ENCODE measurements at places on chromosomes 16 and 17.
A peak's percentile ranks its signal among the peaks of the same experiment; 100 is the strongest.

DNA sequence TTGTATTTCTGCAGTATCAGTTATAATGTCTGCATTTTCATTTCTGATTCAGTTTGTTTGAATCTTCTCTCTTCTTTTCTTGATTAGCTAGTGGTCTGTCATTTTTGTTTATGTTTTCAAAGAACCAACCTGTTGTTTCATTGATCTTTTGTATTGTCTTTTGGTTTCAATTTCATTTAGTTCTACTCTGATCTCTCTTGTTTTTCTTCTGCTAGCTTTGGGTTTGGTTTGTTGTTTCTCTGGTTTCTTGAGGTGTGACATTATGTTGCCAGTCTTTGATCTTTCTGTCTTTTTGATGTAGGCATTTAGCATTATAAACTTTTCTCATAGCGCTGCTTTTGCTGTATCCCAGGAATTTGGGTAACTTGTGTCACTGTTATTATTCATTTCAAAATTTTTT lies 107.2 kb downstream of the PHKB start:
- no peak for DNase-seq

DNA sequence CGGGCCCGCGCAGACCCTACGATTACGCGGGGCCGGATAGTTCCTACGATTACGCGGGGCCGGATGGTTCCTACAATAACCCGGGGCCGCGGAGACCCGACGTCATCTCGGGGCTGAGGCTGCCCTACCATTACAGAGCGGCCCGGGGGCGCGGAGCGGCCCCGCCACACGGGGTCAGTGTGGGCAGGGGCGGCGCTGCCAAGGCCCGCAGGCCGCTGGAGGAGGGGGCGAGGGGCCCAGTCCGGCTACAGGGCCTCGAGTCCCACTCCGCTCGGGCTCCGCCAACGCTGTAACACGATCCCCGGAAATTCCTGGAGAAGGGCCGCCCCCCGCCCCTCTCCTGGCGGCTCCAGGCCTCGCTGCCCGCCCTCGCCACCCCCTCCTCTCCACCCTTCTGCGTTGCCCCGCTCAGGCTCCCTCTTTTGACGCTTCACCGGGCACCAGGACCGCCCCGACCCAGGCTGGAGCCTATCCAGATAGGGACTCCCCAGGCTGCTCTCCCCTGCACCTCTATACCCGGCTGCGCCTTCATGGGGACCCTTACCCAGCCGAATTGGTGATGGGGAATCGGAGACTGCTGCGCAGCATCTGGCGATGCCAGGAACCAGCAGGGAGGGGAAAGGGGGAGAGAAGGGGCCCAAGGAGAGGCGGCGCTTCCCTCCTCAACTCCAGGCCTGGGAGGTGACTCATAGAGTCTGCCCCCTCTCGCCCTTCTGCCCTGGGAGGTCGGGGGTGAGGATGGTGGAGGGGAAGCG lies at the start of gene RAB34:
RAB34 (minus strand) TSS at position 291 of the 755 bp plus-strand sequence. CDS start 602 bp downstream, outside the sequence.
- DNase-seq = no peak

DNA sequence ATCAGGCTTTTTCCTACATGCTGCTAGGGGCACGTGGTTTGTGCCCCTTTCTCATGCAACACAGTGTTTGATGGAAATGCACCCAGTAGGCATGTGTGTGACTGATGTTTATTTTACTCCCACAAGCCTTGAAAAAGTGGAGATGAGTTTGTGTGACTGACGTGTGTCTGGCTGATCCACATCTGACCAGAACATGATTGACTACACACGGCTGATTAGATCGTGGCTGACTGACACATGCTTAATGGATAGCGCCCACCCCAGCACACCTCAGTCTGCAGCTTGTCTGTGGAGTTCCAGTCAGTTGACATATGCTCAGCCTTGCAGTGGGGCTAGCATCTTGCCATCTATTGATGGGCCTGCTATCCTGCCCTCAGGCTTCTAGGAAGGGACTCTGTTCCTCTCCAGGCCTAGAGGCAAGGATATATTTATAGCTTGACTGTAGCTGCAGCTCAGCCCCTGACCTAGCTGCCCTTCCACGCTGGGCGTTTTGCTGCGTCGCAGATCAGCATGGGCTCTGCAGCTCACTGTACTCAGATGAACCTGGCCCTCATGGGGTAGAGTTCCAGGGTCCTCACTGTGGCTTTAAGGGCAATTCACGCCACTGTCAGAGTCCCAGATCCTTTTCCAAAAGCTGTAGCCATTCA lies 112.3 kb downstream of the HS3ST2 start:
- no peak for DNase-seq

- DNase-seq = no peak
These were observed 45.2 kb upstream of the NUDT7 start for GRCh38 chr16:77677129-77677528.

DNA sequence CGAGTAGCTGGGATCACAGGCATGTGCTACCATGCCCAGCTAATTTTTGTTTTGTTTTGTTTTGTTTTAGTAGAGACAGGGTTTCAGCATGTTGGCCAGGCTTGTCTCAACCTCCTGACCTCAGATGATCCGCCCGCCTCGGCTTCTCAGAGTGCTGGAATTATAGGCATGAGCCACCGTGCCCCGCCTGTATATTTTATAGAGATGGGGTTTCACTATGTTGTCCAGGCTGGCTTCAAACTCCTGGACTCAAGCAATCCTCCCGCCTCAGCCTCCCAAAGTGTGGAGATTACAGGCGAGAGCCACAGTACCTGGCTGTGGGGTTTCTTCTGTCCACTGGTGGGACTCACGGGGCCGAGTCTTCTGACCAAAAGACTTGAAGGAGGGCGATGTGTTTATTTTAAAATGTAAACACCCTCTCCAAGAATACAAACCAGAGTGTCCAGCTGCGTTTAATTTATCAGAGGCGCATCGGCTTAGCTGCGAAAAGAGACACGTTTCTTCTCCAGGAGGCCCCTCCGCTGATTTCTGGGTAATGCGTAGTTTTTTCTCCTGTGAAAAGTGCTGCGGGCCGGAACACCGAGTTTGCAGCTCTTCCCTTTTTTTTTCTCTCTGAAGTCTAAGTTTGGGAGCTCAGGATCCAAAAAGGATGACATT lies 86.9 kb upstream of the CIBAR2 start:
- DNase-seq = no peak

DNA sequence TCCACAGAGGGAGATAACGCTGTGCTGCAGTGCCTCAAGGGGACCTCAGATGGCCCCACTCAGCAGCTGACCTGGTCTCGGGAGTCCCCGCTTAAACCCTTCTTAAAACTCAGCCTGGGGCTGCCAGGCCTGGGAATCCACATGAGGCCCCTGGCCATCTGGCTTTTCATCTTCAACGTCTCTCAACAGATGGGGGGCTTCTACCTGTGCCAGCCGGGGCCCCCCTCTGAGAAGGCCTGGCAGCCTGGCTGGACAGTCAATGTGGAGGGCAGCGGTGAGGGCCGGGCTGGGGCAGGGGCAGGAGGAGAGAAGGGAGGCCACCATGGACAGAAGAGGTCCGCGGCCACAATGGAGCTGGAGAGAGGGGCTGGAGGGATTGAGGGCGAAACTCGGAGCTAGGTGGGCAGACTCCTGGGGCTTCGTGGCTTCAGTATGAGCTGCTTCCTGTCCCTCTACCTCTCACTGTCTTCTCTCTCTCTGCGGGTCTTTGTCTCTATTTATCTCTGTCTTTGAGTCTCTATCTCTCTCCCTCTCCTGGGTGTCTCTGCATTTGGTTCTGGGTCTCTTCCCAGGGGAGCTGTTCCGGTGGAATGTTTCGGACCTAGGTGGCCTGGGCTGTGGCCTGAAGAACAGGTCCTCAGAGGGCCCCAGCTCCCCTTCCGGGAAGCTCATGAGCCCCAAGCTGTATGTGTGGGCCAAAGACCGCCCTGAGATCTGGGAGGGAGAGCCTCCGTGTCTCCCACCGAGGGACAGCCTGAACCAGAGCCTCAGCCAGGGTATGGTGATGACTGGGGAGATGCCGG lies 769 bp downstream of the CD19 start:
- no peak for DNase-seq

DNA sequence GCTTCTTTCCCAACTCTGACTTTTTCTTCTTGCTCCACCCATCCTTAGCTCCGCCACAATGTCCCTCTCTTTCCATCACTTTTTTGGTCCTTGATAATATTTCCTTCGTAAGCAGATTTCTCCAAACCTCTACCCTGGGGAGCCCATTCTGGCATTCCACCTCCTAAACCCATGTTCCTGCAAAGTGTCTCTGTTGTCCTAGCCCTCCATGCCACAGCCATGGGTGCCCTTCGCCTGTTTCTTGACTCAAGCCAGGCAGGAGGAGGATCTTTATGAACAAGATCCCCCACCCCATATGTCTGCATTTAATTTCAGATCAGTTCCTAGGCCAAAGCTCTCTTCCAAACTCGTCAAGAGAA lies 42.4 kb downstream of the GAS7 start:
- DNase-seq = no peak

DNA sequence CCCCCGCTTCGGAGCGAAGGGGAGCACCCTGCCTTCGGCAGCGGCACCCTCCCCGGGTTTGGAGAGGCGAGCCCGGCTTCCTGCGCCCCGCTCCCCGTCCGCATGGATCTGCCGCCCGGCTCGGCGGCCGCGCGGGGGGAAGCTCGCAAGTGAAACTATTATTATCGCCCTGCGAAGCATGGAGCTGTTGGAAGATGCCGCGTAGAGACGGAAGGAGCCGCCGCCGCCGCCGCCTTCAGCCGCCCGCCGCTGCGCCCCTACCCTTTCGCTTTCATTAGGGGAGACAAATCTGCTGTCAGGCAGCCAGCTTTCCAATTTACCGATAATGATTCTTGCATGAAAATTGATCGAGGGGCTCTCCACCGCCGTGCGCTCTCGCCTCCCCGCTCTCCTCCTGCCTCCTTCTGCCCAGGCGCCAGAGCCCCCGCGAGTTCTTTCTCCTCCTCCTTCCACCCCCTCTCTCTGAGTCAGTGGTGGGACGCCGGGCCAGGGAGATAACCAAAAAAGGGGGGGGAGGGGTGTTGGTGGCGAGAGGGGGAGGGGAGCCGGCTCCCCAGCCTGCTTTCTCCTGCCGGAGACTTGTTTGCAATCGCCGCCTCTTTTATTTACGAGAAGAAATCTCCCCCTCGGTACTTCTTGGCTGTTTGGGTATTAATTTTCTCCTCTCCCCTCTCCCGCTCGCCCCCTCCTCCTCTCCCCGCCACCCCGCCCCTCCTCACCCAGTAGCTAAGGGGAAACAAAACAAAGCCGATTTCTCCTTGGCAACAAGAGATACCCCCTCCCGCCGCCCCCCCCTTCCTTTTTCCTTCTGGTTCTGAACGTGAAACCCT lies 58.0 kb upstream of the GSE1 start:
- DNase-seq = peak; percentile 17

DNA sequence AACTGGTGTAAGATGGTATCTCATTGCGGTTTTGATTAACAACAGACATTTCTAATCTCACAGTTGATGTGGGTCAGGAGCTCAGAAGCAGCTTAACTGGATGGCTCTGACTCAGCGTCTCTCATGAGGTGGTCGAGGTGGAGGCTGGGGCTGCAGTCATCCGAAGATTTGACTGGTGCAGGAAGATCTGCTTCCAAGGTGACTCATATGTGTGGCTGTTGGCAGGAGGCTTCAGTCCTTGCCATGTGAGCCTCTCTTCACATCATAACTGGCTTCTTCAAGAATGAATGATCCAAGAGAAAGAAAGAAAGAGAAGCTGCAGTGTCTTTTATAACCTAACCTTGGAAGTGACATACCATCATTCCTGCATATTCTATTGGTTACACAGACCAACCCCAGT lies 376.1 kb downstream of the SEC14L1 start:
- DNase-seq = no peak

DNA sequence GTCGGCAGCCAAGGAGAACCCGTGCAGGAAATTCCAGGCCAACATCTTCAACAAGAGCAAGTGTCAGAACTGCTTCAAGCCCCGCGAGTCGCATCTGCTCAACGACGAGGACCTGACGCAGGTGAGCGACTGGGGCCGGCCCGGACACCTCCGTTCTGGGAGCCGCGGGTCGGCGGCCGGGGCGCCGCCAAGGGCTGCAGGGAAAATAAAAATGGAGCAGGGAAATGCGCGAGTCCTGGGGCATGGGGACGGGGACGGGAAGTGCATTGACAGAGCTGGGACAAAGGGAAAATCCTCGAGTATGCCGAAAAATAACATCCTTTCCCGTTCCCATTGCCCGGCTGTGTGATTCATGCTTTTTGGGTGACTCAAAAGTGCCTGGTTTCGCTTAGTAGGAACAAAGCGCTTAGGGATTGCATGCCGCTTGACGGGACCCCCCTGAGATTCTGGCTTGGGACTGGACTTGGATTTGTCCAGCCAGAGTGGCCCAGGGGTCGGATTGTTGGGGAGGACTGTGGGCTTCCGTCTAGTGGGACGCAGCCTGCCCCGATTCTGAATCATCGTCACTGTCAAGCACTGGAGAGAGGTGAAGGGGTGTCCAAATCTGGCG lies 699 bp downstream of the MPRIP start:
- no peak for DNase-seq

GRCh38 chr16:77581706-77582105 lies 140.6 kb upstream of the NUDT7 start:
- DNase-seq = no peak

Measured in T-helper 1 cell (primary cell).